Tongue (tissue), 3 donors: ENCODE measurements at places on chromosomes 7 and 10.
A peak's percentile ranks its signal among the peaks of the same experiment; 100 is the strongest.

DNA sequence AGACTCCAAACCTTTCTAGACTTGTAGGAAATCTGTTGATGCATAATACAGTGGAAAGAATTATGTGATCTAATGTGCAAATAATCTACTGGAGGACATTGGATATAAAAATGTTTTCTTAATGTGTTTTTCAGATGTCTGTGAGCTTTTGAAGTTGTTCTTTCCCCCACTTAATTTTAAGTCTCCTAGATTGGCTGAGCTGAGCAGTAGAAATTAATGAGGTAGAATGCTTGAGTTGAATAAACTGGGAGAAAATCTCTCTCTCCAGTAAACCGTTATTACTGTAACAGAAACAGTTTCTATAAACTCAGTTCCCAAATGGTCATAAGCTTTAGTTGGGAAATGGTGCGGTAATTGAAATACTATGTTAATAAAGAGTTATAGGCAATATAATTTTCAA lies 15.7 kb downstream of the CSGALNACT2 start:
- DNase-seq, result no peak

GRCh38 chr7:130956417-130957136 lies 222.6 kb upstream of the KLF14 start:
- DNase-seq, result no peak

- DNase-seq, result peak; percentile 22
These were observed 453.9 kb upstream of the GHITM start for GRCh38 chr10:83685458-83685857.

DNA sequence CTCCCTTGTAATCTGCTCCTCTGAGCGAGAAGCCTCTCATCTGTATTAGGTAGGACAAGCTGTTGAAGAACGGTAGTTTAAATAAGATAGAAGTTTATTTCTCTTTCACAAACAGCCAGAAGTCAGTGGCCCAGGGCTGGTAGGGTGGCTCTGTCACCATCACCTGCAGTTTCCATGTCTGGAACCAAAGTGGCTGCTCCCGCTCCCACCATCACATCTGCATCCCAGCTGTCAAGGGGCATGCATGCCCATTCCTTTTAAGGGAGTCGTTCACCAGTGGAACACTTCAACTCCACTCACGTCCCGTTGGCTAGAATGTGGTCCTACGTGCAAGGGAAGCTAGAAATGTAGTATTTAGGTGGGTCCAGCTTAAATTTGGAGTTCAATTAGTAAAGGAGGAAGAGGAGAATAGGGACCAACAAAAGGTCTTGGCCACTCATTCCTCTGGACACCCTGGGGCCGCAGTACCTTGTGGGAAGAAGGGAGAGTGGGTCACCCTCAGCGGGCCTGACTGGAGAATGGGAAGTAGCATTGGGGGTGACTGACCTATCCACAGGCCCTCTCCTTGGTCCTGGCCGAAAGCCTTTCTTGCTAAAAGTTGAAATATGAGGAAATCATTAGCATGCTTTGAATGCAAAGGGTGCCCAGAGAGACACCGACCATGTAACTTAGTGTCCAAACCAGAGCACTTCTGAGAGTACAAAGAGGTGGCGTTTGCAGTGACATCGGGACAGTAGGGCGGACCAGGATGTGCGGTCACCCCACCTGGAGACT lies 48.0 kb downstream of the ELFN1 start:
- DNase-seq, result no peak

GRCh38 chr7:12570534-12571461 lies at the start of gene SCIN:
TSS of gene SCIN (plus strand) at chr7:12570720. CDS start at chr7:12570787, 67 bp downstream.
- peak; percentile 46 for DNase-seq

GRCh38 chr7:123657304-123657685 lies 1.6 kb downstream of the LMOD2 start:
- DNase-seq, result peak; percentile 31

DNA sequence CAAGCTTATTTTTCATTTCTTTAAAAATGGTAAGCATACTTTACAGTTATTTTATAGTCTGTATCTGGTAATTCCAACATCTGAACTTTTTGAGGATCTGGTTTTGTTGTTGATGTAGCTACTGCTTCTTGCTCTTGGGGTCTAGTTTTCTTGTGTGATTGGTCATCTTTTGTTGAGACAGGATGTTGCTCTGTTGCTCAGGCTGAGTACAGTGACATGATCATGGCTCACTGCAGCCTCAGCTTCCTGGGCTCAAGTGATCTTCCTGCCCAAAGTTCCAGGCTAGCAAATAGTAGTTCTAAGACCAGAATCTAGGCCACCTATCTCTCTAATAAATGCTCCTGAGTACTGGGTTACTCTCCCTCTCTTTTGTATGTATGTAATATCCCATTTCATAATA lies 75.7 kb downstream of the NRCAM start:
- DNase-seq, result no peak

DNA sequence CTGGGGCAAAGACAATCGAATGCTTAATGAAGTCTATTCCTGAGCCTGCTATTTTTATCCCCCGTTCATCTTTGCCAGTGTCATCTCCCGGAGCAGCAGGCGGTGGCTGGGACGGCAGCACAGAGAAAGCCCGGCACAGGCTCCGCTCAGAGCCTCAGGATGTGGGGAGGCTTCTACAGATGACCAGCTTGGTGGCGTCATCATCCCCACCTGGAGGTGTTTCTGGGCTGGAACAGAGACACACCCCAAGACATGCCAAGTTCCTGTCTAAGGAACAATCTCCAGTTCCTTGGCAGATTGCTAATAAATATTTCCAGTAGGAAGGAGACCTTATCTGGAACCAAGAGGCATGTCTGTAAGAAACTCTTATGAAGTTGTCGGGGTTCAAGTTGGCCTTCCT lies 552.4 kb upstream of the MGMT start:
- DNase-seq, result peak; percentile 80

- DNase-seq, result no peak
These were observed 37.7 kb upstream of the ODAD2 start for GRCh38 chr10:28036587-28036986.
